Renal cortex interstitium (tissue), 15 donors: ENCODE measurements at places on chromosomes 3 and 15. TPM values are rescaled to one million over a fixed set of nuclear protein-coding genes. Genes with fewer than 3 reads are reported as not detected.

The TMEM45A gene
- 21.3 TPM for polyA plus RNA-seq

- DNase-seq = no peak
Observed at GRCh38 chr15:94467034-94467433, 235.7 kb downstream of the MCTP2 start.

DNA sequence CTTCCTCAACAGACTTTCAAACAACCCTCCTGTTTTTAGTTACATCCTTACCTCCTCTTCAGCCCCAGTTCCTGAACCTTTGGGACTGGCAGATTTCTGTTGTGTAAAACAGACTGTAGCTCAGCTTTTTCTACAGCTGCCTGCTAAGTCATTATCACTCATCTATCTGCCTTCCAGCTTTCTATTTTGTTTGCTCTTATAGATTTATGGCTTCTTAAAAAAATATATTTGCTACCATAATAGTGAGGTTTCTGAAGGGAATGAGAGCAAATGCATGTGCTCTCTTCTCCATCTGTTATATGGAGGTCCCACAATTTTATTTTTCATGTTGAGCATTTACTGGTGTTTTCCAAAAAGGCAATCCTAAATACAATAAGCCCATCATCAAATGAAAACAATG is 18.2 kb upstream of the GJD2 start:
- DNase-seq = no peak

The A4GNT gene
- 3.3 TPM for polyA plus RNA-seq

- DNase-seq = no peak
Observed at GRCh38 chr3:70064194-70064779, 64.8 kb downstream of the SAMMSON start.

DNA sequence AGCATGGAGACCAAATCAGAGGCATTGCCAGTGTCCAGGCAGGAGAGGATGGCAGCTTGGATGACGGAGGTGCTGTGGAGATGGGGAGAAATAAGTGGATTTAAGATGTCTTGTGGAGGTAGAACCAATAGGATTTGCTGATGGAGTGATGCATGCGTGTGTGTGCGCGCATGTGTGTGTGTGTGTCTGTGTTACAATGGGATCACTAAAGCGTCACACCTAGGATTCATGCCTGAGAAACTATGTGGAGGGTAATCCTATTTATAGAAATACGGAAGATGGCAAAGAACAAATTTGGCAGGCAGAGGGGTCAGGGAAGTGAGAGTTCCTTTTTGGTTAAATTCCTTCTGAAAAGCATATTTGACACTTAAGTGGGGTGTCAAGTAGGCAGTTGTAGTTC is 64.8 kb upstream of the ARL8B start:
- DNase-seq = no peak

DNA sequence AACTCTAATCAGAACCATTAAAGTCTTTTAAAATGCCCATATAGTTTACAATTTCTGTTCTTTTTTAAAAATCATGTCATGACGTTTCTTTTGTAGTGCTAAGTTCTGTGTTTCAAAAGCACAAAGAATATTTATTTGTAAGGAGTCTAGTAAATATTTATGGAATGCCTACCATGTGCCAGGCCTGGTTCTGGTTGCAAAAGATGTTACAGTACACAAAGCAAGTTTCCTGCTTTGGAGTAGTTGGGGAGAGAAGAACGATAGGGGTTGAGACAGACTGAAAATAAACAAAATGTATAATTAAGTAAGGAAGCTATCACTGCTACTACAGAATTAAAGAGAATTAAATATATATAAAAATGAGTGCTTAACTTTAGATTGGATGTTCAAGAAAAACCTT is 86.8 kb upstream of the CMSS1 start:
- DNase-seq = no peak

The FHIT gene
- 31.0 TPM for polyA plus RNA-seq

DNA sequence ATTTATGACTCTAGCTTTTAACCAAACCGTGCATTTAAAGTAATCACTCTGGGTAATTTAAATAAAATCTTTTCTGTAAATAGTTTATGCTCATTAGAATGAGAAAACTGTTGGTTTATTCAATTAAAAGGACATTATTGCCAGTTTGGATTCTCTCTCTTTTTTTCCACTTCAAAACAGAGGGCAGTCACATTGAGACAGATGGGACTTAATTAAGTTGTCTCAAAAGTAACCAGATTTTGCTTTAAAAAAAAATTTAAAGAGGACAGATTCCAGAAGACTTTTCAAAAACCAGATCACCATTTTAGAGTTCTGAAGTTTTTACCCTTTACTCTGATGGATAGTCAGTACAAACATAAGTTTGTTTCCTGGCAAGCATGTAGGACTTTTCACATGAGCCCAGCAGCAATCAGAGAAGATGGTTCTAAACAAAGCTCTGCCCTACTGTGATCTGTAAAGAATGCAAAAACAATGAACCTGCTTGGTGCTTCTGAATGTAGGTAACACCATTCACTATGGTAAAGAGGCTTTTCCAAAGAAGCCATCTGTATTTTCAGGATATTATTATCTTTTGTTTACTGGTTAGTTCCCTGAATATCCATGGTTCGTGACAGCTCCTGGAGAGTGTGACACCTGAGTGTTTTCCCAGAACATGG is 136.2 kb downstream of the LRTM1 start:
- DNase-seq = no peak

The FRMD4B gene
- polyA plus RNA-seq = 45.6 TPM

The SLC30A4 gene
- polyA plus RNA-seq = 9.6 TPM

The ELL3 gene
- 3.3 TPM for polyA plus RNA-seq

The C3orf22 gene
- polyA plus RNA-seq = not detected

- DNase-seq = no peak
Observed at GRCh38 chr3:32245200-32245599, 6.7 kb downstream of the CMTM8 start.

DNA sequence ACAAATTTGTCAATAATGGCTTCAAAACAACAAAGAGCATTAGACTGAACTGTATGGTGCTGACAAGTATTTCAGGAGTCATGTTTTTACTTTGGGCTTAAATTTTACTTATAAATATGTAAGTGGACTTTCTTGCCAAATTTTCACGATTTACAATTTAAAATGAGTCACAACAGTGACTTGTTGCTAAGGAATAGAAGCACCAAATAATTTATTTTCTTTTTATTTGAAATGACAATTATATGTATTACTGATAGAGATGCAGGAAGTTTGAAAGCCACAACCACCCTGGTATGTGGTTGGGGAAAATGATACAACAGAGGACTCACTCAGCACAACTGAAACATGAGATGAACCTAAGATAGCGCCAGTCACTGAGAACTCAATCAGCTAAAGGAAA is 90.3 kb downstream of the FMN1 start:
- no peak for DNase-seq

DNA sequence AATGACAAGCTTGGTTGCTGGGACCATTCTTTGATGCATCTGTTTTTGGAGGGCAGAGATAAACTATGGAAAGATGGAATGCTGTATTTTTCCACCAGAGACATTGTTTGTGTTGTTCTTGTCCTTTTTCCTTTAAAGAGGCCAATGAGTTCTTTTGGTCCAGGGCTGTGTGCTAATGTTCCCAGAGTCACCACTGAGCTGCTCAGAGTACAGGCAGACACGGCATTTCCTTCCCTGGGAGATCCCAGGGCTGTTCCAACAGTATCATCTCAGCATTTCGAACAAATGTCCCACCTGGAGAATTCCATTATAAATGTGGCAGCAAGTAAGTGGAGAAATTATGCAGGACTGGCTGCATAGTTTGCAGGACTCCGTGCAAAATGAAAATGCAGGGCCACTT is 190.6 kb downstream of the IL20RB start:
- DNase-seq = no peak

The PYGO1 gene
- polyA plus RNA-seq = 14.6 TPM

GRCh38 chr3:16186565-16186964 is 12.1 kb downstream of the GALNT15 start:
- no peak for DNase-seq

DNA sequence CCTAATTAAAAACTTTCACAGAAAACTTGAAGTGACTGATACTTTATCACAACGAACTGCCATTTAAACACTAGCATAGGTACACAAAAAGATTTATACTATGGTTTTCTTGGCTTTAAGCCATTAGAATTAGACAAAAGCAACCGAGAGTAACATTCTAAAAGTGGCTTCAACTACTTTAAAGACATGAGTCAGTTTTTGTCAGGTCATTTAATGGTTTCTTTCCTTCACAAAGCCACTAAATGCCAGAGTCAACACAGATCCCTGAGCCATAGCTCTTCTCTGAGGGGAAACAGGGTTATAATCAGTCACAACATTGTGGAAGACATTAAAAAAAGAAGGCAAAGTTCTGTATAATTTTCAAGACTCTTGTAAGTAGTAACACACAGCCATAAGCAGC is 54.6 kb downstream of the CAPN3 start:
- DNase-seq = no peak
